HepG2 (cell line): ENCODE measurements at places on chromosomes 11 and 22. TPM values are rescaled to one million over a fixed set of nuclear protein-coding genes. Genes with fewer than 3 reads are reported as not detected.

- DNase-seq = no peak
Measured at GRCh38 chr11:724049-724777, 18.2 kb downstream of the EPS8L2 start.

DNA sequence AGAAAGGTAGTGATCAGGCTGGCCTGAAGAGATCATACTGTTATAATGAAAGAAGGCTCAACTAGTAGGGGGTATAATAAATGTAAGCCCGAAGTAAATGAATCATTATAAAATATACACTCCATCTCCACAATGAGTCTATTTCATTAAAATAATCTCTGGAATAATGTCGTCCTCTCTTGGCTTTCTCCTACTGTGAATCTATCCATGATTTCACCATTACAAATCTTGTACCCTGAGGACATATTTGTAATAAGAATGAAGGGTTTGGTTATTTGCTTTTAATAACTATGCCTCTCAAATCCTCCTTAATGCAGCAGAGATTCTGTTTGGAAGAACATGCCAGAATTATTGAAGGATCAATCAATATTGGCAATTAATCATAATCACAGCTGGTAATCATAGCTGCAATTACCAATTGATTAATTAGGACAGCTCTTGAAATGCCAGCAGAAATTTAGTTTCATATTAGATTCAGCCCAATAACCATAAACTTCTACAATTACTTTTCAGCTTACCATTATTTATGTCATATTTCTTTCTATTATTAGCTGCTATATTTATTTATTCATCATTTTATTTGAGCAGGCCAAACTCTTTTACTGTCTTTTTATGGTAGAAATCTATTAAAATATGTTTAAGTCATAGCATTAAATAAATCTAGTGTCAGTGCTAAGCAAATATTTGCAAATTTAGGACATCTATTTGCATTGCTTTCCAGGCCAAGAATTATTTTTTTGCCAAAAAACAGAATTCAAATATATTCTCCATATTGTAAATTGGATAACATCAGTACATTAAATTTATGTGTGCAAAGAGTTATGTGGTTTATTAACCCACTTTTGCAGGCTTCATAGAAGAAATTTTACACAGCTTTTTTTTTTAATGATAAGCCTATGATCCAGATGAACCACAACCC is 588.4 kb upstream of the LRRC4C start:
- no peak for DNase-seq

DNA sequence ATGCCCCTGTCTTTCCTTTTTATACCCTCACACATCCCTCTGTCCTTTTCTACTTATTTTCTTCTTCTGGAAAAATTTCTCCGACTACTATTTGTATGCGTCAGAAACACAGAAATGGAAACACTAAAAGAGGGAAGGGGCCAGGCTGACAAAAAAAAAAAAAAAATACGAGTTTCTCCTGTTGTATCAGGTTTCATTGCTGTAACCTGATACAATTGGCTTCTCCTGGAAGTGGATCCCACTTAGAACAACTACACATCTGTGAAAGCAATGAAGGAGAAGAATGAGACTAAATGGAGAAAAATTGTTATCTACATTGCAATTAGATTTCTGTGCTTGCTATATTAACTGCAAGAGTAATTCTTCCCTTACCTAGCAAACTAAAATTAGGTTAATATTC is 393.9 kb downstream of the GUCY1A2 start:
- no peak for DNase-seq

GRCh38 chr11:47216121-47216798 is 1.5 kb downstream of the DDB2 start:
- DNase-seq = peak; percentile 74

DNA sequence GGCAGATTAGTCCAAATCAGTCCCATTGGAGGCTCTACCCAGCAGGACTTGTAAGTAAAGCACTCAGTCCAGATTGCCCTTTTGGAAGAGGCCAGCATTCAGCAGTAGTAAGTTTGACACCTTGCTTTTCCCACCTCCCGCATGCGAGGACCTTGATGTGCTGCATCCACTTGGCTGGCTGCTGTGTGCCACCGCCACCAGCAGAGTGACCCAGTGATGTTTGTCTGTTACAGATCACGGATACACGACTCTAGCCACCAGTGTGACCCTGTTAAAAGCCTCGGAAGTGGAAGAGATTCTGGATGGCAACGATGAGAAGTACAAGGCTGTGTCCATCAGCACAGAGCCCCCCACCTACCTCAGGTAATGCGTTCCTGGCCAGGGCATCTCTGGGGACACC is 6.6 kb downstream of the SMARCB1 start:
- DNase-seq = no peak

DNA sequence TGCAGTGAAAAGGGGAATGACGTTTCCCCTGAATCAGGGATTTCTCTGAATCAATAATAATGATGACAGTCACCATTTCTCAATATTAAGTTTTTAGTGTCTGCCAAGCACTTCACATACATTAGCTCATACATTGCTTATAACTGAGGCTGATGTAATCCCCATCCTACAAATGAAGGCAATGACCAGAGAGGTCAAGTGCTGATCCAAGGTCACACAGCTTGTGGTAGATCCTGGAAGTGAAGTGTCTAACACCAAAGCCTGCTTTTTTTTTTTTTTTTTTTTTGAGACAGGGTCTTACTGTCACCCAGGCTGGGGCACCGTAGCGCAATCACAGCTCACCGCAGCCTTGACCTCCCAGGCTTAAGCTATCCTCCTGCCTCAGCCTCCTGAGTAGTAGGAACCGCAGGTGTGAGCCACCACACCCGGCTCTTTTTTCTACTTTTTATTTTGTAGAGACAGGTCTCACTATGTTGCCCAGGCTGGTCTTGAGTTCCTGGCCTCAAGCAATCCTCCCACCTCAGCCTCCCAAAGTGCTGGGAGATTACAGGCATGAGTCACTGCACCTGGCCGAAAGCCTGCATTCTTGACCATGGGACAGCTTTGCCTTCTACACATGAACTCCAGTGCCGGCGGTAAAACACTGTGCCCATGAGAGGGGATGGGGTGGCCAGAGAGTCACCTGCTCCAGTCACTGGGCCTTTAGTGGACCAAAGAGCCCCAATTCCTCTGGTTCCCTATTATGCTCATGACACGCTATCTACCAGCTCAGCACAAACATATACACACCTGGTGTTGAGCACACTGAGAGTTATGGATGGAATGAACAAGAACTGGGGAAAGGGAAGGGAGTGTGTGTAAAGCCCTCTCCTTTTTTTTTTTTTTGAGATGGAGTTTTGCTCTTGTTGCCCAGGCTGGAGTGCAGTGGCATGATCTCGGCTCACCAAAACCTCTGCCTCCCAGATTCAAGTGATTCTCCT is 17.4 kb downstream of the ARHGAP1 start:
- no peak for DNase-seq

The SPON1 gene
- total RNA-seq = not detected in 2 replicates

The ZBTB16 gene
- not detected in 2 replicates for total RNA-seq
